ENCODE measurements at places on chromosomes 1 and 21.

GRCh38 chr1:29514361-29515169, 278.2 kb downstream of the PTPRU start:
- no peaks in the 10 kb centered on the region for H3K36me3 ChIP-seq
- H3K27ac ChIP-seq: no peak overlapping the region

GRCh38 chr21:41650526-41651145, 116.2 kb downstream of the RIPK4 start:
- peaks cover 13% of the 10 kb centered on the region for H3K27me3 ChIP-seq
- no peaks in the 10 kb centered on the region for H3K36me3 ChIP-seq
- no peak overlapping the region for H3K4me3 ChIP-seq
- no peak overlapping the region for H3K27ac ChIP-seq

GRCh38 chr1:1087351-1088028, 13.4 kb upstream of the RNF223 start:
- no peaks in the 10 kb centered on the region for H3K27me3 ChIP-seq
- no peak overlapping the region for H3K27ac ChIP-seq
- no peaks in the 10 kb centered on the region for H3K4me1 ChIP-seq

- DNase-seq: peak; percentile 54
- peaks cover 83% of the 10 kb centered on the region for H3K4me1 ChIP-seq
- H3K4me3 ChIP-seq: peak overlapping the region; percentile 60
- H3K27ac ChIP-seq: peak overlapping the region; percentile 89
Measured at GRCh38 chr1:41805771-41806471, 112.8 kb downstream of the HIVEP3 start.

GRCh38 chr1:18581420-18581880, 49.2 kb upstream of the PAX7 start:
- no peaks in the 10 kb centered on the region for H3K4me1 ChIP-seq
- peak; percentile 58 for DNase-seq
- H3K27ac ChIP-seq: no peak overlapping the region
- no peaks in the 10 kb centered on the region for H3K36me3 ChIP-seq

DNA sequence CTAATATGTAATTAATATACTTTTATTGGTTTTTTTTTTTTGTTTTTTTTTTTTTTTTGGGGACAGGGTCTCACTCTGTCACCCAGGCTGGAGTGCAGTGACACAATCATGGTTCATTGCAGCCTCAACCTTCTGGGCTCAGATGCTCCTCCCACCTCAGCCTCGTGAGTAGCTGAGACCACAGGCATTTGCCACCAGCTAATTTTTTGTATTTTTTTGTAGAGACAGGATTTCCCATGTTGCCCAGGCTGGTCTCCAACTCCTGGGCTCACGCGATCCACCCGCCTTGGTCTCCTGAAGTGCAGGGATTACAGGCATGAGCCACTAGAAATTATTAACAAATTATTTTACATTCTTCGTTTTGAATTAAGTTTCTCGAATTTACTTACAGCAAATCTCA, 16.8 kb upstream of the POGZ start:
- peaks cover 7% of the 10 kb centered on the region for H3K27me3 ChIP-seq
- DNase-seq: no peak
- H3K36me3 ChIP-seq: peaks cover 5% of the 10 kb centered on the region
- H3K27ac ChIP-seq: no peak overlapping the region
- peaks cover 14% of the 10 kb centered on the region for H3K4me1 ChIP-seq

- H3K27me3 ChIP-seq: peaks cover 28% of the 10 kb centered on the region
- peak overlapping the region; percentile 21 for H3K27ac ChIP-seq
- no peaks in the 10 kb centered on the region for H3K36me3 ChIP-seq
Measured at GRCh38 chr1:154865442-154866256, 4.4 kb downstream of the KCNN3 start.

DNA sequence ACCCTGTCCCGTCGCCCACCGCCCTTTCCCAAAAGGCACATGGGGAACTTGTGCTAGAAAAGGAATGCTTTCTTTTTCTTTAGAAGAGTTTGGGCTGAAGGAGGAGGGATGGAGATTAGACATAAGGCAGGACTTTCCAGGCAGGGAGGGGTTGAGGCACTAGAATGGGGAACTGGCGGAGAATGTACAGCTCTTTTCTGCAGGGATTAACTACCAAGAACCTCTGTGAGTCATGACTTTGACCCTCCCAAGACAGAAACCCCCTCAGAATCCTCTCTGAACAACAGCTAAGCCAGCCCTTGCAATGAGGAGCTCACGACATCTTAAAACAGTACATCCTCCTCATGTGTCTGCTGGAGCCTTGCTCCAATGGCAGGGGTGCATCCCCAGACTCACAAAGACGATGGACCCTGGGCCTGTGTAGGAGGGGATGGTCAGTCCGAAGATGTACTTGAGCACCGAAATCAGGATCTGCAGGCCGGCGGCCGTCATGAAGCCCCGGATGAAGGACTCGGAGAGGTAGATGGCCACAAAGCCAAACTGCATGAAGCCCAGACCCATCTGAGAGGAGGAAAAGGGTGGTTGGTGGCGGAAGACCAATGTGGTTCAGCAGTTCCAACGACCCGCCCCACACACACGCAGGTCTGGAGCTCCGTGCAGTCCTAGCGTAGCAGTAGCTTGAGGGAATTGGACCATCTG, 13.6 kb downstream of the SLC26A9 start:
- peaks cover 3% of the 10 kb centered on the region for H3K27me3 ChIP-seq
- no peak overlapping the region for H3K27ac ChIP-seq
- no peak overlapping the region for H3K4me3 ChIP-seq
- no peak for DNase-seq
- H3K36me3 ChIP-seq: no peaks in the 10 kb centered on the region
- H3K4me1 ChIP-seq: no peaks in the 10 kb centered on the region

DNA sequence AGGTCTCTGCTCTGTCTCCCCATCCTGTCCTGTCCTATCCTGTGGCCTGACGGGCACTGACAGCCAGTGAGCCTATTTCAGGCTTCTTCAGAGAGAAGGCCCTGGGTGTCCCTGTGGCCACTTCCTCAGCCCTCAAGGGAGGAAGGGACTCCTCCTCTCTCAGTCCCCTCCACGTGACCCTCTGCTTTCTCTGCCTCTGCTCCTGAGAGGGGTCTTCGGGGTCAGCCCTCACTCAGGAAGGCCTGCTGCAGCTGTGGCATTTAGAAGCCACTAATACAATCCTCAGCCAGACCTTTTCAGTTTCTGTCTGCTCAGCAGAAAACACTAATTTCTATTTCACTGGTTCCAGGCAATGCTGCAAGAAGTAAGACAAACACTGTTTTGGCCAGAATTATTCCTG, 43.6 kb upstream of the ETV3 start:
- H3K27me3 ChIP-seq: peaks cover 31% of the 10 kb centered on the region
- no peak overlapping the region for H3K27ac ChIP-seq
- no peak overlapping the region for H3K4me3 ChIP-seq
- no peaks in the 10 kb centered on the region for H3K36me3 ChIP-seq
- DNase-seq: no peak
- no peaks in the 10 kb centered on the region for H3K4me1 ChIP-seq

DNA sequence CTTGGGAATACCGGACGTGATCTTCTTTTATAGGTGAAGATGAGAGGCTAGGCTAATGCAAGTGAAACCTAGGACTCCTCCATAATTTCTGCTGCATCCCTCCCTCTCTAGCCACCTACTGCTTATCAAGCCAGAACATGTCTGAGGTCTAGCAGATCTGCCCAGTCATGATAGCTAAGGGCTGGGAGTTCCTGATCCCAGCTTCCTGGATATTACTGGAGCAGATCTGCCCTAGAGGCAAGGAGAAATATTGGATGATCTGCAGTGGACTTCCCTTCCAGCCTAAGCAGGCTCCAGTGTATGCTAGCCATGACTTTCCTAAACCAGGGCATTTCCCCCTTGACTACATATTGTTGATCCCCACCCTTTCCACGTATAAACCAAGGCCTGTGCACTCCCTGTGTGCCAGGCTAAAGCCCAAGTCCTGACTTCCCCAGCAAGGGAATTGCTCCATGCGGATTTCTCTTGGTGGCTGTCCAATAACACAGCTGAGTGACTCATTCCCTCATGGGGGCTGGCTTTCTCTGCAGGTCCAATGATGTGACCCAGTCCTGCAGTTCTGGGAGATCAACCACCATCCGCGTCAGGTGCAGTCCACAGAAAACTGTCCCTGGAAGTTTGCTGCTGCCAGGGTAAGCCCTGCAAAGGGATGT, 15.5 kb upstream of the SARS1 start:
- no peak overlapping the region for H3K4me3 ChIP-seq
- H3K36me3 ChIP-seq: no peaks in the 10 kb centered on the region
- H3K27me3 ChIP-seq: no peaks in the 10 kb centered on the region
- no peak overlapping the region for H3K27ac ChIP-seq

Measured in activated CD8-positive, alpha-beta T cell treated with anti-CD3 and anti-CD28 coated beads, Interleukin-2, amount 10 ng/mL, durations not matched to agents 7 days and 5 days (primary cell).